DND-41 (cell line): ENCODE measurements at places on chromosomes 11 and 22.

DNA sequence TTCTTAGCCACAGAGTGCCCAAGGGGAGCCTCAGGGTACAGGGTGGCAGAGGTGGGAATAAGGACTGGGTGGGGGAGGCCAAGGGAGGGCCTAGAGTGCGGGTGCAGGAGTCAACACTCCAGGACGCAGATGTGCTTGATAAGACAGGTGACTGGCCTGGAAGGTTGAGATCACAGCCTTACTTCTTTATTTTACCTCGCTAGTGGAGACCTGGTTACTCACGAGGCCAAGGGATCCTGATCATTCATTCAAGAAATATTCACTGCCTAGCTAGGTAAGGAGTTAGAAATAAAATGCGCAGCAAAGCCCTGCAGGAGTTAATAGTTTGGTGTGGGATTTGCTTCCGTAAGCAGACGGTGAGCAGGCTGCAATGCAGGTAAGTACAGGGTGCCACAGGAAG, 13.2 kb upstream of the PEX26 start:
- no peak overlapping the region for H3K27ac ChIP-seq
- H3K4me3 ChIP-seq, result no peak overlapping the region
- no peaks in the 10 kb centered on the region for H3K36me3 ChIP-seq
- H3K4me1 ChIP-seq, result no peaks in the 10 kb centered on the region
- H3K27me3 ChIP-seq, result peaks cover 32% of the 10 kb centered on the region

GRCh38 chr11:88318017-88318416, 19.5 kb downstream of the CTSC start:
- H3K27ac ChIP-seq, result no peak overlapping the region
- no peak overlapping the region for H3K4me3 ChIP-seq
- peaks cover 45% of the 10 kb centered on the region for H3K36me3 ChIP-seq
- H3K27me3 ChIP-seq, result no peaks in the 10 kb centered on the region

DNA sequence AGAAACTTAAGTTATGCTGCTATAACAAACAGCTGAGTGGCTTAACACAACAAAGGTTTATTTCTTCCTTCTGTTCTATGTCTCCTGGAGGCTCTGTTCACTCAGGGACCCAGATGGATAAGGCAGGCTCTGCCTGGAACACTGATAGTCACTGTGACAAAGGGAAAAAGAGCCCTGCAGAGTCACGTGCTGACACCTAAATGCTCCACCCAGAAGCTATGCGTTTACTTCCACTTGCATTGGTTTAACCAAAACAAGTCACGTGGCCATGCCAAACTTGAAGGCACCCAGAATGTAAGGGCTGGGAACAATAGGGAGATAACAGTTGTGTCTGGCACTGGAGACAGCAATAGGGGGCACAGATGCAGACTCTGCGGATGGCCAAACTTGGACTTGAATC, 3.4 kb upstream of the MS4A15 start:
- peaks cover 5% of the 10 kb centered on the region for H3K4me1 ChIP-seq
- no peak for DNase-seq
- H3K4me3 ChIP-seq, result no peak overlapping the region
- H3K27ac ChIP-seq, result no peak overlapping the region
- H3K27me3 ChIP-seq, result no peaks in the 10 kb centered on the region
- no peaks in the 10 kb centered on the region for H3K36me3 ChIP-seq

GRCh38 chr11:64234647-64235379, 429 bp downstream of the VEGFB start:
- H3K36me3 ChIP-seq, result peaks cover 35% of the 10 kb centered on the region
- H3K27me3 ChIP-seq, result no peaks in the 10 kb centered on the region
- peak overlapping the region; percentile 74 for H3K27ac ChIP-seq
- H3K4me1 ChIP-seq, result peaks cover 59% of the 10 kb centered on the region

GRCh38 chr11:11798586-11799438, 43.0 kb upstream of the USP47 start:
- no peaks in the 10 kb centered on the region for H3K36me3 ChIP-seq
- H3K27ac ChIP-seq, result no peak overlapping the region
- no peak overlapping the region for H3K4me3 ChIP-seq
- peaks cover 20% of the 10 kb centered on the region for H3K27me3 ChIP-seq

GRCh38 chr22:46761017-46761416, 1.4 kb upstream of the TBC1D22A start:
- no peaks in the 10 kb centered on the region for H3K27me3 ChIP-seq
- H3K4me3 ChIP-seq, result no peak overlapping the region
- peaks cover 6% of the 10 kb centered on the region for H3K36me3 ChIP-seq
- DNase-seq, result no peak

- H3K36me3 ChIP-seq, result no peaks in the 10 kb centered on the region
- no peaks in the 10 kb centered on the region for H3K4me1 ChIP-seq
- no peak overlapping the region for H3K4me3 ChIP-seq
- no peak overlapping the region for H3K27ac ChIP-seq
- H3K27me3 ChIP-seq, result no peaks in the 10 kb centered on the region
- no peak for DNase-seq
Observed at GRCh38 chr11:41779401-41779960, 320.0 kb upstream of the LRRC4C start.

GRCh38 chr22:41078931-41079330, 13.5 kb upstream of the EP300 start:
- no peak overlapping the region for H3K4me3 ChIP-seq
- no peak overlapping the region for H3K27ac ChIP-seq
- no peaks in the 10 kb centered on the region for H3K36me3 ChIP-seq
- no peak for DNase-seq

- no peak for DNase-seq
- H3K27me3 ChIP-seq, result no peaks in the 10 kb centered on the region
- H3K27ac ChIP-seq, result no peak overlapping the region; the same call in 1 of the 2 replicates
- H3K4me3 ChIP-seq, result no peak overlapping the region
- peaks cover 30% of the 10 kb centered on the region for H3K4me1 ChIP-seq
Observed at GRCh38 chr11:17240780-17241179, 33.0 kb upstream of the PIK3C2A start.

GRCh38 chr11:75476739-75477613, 44.0 kb upstream of the KLHL35 start:
- DNase-seq, result no peak
- no peaks in the 10 kb centered on the region for H3K36me3 ChIP-seq
- peaks cover 21% of the 10 kb centered on the region for H3K4me1 ChIP-seq
- no peak overlapping the region for H3K4me3 ChIP-seq
